EH (cell line): ENCODE measurements at places on chromosomes 16 and 17.
A peak's percentile ranks its signal among the peaks of the same experiment; 100 is the strongest.

- DNase-seq, result peak; percentile 65
Measured at GRCh38 chr17:61551255-61551742, 39.7 kb downstream of the NACA2 start.

- DNase-seq, result no peak
Measured at GRCh38 chr17:40699853-40700252, 3.7 kb downstream of the KRT24 start.

DNA sequence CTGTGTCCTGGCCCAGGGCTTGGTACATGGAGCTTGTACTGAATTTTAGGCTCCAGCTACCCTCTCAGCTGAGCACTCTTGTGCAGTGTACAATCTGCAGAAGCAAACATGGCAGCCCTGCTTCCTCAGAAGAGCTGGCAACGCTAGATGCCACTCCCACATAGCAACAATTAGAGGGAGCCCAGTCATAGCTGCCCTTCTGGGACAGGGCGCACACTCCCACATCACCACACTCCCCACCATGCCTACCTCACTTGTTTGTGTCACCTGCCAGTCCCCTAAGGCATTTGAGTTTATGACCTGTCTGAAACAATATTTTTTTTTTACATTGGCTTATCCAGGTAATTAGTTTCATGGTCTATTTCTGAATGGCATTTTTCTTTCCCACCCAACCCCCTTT, 72.3 kb downstream of the C17orf67 start:
- DNase-seq, result no peak

GRCh38 chr17:81564778-81565177, 12.6 kb upstream of the FAAP100 start:
- DNase-seq, result no peak

DNA sequence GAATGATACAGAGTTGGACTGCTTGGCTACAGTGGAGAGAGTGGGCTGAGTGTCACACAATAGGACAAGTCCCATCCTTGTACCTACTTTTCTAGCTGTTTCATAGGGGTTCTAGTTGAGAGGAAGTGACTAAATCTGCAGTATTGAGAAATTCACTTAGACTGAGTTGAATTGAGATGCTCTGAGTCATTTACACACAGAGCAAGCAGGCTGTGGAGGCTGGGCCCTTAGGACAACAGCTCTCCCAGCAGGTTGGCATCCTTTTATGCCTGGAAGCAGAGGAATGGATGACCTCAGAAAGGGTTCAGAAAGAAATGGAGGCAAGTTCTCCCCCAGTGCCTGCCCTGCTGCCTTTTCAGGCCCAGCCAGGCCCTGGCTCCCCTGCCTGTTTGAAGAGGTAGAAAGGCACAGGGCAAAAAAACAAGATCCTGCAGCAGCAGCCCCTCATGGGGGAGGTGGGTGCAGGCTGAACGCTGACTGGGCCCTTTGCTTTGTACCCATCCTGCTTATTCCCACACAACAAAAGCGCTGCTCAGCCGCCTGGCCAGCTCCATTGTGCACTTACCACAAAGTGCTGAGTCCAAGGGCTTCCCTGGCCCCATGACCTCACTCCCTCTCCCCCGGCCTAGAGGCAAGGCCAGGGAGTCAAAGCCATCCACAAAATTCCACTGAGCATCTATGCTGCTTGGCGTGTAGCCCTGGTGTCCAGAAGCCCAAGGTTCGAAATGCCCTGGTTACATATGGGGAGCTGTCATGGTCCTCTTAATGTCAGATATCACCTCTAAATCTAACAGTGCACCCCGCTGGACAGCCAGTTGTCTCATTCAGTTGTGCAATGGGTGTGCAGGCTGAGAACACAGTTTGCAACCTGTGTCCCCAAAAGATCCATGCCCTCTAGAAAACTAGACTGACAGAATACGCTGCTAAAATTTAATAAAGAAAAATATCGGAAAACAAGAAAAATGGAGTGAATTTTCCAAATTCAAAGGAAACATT, 5.4 kb upstream of the CRYBA1 start:
- peak; percentile 99 for DNase-seq

DNA sequence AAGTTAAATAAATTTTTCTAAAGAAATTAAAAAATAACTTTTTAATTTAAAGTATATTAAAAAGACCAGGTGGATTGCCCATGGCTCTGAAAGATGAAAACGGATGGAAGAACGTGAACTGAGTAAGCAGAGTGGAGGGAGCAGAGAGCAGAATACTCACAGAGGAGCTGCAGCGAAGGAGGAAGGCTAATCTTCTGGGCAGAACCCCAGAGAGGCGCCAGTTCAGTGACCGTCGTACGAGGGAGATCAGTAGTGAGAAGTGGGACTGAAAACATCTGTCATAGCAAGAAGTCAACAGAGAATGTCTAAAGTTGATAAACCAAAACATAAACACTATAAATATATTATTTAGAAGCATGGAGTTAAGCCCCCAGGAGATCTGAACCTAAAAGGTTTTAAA, 34.9 kb downstream of the UBE2G1 start:
- DNase-seq, result no peak

- no peak for DNase-seq
Measured at GRCh38 chr17:69358688-69359596, 32.0 kb upstream of the ABCA5 start.

DNA sequence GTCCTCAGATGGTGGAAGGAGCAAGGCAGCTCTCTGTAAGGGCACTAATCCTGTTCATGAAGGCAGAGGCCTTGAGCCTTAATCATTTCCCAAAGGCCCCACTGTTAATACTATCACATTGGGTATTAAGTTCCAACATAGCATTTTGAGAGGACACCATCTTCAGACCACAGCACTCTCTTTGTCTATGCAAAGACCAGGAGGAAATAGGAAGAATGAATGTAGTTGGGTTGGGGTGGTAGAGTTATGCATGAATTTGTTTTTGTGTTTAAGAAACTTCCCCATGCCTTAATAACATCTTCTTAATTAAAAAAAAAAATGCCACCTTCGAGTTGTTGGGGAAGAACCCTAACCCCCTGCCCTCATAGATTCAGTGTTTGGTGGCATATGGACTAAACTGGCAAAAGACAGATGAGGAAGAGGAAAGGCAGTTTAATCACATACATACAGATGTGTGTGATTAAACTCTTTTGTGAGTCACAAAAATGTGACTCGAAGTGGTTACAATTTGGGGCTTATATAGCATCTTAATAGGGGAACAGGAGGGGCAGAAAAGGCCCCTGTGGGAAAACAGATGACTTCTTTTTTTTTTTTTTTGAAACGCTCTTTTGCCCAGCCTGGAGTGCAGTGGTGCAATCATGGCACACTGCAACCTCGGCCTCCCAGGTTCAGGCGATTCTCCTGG, 35.0 kb upstream of the SLC5A10 start:
- peak; percentile 74 for DNase-seq

- DNase-seq, result no peak
Measured at GRCh38 chr17:80064696-80065095, 28.3 kb downstream of the CCDC40 start.

DNA sequence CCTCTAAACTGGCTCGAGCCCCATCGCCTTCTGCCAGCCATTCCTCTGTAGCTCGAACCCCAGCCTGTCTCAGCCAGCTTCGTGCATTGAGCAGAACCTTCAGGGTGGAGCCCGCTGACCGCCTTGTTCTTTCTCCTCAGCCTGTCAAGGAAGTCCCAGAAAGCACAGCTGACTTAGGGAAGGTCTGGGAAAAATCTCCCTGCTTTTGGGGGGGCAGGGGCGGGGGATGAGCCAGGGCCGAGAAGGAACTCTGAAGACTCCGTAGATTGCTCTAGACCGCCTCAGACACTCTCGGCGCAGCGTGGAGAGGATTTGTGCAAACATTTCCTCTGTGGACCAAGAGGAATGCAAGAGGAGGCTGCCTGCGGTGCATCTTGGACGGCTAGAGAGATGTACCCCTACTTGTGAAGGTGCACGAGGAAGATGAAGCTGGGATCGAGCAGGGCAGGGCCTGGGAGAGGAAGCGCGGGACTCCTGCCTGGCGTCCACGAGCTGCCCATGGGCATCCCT, at the start of gene GLP2R:
GLP2R (plus strand) TSS at position 284 of the 510 bp plus-strand sequence; CDS start at position 424, 140 bp downstream.
- no peak for DNase-seq

- DNase-seq, result peak; percentile 42
Measured at GRCh38 chr17:75970011-75970523, 8.9 kb downstream of the ACOX1 start.

GRCh38 chr16:1532081-1532760, 1.2 kb upstream of the TMEM204 start:
- DNase-seq, result peak; percentile 76

DNA sequence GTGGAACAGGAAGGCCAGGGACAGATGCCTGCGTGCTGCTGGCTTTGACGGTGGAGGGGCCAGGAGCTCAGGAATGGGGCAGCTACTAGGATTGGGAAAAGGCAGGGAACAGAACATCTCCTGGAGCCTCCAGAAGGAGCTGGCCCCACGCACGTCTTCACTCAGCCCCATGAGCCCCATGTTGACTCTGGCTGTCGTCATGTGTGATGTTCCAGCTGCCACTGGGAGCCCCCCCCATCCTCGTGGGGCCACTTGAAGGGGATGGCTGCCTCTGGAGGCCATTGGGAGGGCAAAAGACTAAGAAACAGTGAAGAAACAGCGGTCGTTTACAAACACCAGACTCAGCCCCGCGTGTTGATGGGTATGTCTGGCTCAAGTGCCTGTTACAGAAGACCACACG, 18.5 kb upstream of the APRT start:
- DNase-seq, result no peak

- DNase-seq, result no peak
Measured at GRCh38 chr16:57151369-57151768, 34.5 kb downstream of the PSME3IP1 start.

DNA sequence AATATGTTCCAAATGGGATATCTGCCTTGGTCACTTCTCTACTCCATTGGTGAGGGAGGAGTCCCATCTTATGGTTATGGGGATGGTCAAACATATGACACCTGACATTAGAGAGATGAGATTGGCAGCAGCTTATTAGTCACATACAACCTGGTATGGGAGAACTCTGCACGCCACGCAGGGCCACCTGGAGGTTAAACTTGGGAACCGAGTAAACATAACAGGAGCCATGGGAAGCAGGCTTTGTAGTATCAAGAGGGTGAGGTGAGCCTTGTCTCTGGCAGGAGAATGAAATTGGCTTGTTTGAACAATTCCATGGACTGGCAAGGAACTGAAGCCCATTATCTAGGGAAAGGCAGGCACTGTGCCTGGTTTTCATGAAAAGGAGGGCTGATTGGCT, 238.7 kb upstream of the ELAC2 start:
- DNase-seq, result no peak

DNA sequence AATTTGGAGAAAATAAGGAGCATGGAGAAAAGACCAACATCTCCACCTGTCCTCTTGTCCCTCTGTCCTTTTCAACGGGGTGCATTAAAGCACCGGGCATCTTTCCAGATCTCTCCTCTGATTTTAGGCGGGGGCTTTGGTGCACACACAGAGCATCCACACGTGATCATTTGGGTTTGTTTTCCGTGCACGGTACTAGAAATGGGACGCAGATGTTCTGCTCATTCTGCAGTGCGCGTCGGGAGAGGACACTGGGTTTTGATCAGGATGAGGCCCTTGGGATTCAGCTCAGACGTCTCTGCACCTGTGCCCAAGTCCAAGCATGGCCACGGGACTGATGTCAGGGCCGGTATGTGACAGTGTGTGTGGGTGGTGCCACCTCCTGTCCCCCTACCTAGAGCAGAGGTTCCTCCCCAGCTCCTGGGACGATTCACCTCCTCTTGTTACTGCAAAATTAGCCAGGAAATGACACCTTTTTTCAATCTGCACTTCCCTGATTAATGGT, 31.9 kb downstream of the PDIA2 start:
- no peak for DNase-seq

DNA sequence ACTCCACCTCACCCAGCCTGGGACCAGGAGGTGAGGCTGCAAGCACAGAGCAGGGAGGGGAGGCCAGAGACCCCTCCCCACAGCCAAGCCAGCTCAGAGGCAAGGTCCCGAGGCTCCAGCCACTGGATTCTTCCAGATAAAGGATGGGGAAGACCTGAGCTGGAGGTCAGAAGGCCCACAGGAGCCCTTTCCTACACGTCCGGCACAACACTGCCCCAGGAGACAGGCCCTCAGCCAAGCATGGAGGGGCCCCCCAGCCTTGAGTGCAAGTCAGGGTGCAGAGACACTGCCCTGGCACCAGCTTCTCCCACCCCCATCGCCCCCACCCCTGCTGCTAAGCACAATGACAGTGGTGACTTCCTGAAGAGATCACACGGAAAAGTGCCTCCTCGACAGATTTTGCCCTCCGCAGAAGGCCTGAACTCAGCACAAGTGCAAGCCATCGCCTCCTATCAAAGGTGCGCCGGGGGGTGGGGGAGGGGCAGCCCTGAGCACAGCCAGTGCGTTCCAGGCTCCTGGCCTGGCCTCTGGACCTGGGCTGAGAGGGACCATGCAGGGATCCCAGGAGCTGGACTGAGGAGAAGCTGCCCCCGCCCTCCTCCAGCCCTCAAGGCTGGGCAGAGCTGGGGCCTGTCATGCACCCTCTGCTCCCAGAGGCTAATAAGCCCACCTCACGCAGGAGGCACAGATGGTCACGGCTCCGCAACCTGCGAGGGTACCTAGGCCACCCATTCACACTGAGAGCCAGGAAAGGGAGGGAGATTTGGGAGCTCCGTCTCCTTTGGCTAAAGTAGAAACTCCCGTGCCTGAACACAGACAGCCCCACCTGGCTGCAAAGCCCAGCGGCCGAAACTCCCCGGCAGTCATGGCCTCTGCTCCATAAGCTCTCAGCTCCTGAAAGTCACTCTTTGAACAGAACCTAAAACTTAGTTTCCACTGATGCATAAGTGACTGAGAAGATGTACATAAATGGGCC, 2.7 kb downstream of the MAFG start:
- DNase-seq, result no peak

- no peak for DNase-seq
Measured at GRCh38 chr16:70612931-70613330, 33.4 kb upstream of the IL34 start.

GRCh38 chr17:70426752-70427151, 257.4 kb downstream of the KCNJ2 start:
- no peak for DNase-seq

DNA sequence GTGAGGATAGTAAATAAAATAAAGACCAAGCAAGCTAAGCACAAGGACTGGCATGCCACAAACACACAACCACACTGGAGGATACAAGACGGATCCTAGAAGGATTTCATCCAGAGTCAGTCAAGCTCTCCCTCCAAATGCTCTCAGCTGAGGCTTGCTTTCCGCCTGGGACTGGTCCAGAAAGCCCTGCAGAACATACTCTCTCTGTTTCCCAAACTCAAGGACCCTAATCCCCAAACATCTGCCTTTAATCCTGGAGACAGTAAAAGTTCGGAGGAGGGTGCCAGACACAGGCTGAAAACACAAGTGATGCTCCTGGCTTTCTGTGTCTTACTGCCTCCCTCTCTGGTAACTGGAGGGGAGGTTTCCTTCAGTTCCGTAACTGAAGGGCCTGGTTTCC, 5.3 kb upstream of the HSD11B2 start:
- DNase-seq, result no peak

- DNase-seq, result no peak
Measured at GRCh38 chr17:75921596-75921995, 16.9 kb upstream of the MRPL38 start.

- peak; percentile 97 for DNase-seq
Measured at GRCh38 chr17:76515274-76515949, 14.2 kb upstream of the RHBDF2 start.

- DNase-seq, result no peak
Measured at GRCh38 chr17:40963838-40964237, 2.9 kb downstream of the KRT39 start.

DNA sequence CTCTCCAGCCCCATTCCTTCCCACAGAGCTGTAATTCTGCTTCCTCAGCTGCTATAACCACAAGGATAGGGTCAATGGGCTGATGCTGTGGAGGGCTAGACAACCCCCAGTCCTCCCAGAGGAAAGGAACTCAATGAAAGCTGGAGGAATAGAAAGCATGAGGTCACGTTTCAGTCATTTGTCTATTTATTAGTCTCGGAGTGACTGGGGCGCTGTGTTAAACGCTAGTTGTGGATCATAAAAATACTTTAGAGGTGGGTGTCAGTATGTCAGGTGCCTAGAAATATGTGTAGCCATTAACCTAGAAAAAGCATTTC, 787 bp upstream of the CCL3L1 start:
- no peak for DNase-seq
